ENCODE measurements at places on chromosomes 3 and 15.

DNA sequence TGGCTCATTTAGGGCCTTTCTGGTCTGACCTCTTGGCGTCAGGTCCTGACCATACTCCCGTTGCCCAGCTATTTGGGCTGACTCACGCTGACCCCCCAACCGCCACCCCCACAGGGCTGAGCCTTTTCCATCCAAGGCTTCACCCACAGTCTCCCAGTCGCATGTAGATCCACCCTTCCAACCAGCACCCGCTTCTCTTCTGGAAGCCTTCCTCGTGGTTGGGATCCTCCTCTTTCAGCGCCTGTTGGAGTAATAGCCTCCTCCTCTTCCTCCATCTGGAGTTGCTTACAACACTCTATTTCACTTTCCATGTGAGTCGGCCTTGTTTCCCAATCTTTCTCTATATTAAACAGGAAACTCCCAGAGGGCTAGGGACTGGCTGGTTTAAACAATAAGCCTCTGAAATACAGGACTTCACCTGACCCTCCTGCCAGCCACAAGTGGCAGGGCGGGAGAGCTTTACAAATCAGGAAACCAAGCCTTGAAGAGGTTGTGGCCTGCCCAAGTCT lies 2.1 kb upstream of the ALAS1 start:
- no peak for DNase-seq

DNA sequence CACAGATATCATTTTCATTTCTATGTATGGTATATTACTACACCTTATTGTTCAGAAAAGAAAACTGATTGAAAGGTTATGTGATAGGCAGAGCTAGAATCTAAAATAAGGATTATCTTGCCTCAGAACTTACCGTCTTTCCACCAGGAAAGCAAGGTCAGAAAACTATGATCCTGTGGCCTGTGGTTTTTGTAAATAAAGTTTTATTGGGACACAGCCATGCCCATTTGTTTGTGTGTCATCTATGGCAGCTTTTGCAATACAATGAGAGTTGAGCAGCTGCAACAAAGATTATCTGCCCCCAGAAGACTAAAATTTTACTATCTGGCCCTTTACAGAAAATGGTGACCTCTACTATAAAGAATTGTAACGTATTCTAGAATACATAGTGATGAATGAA lies 314.7 kb upstream of the SLCO3A1 start:
- no peak for DNase-seq

DNA sequence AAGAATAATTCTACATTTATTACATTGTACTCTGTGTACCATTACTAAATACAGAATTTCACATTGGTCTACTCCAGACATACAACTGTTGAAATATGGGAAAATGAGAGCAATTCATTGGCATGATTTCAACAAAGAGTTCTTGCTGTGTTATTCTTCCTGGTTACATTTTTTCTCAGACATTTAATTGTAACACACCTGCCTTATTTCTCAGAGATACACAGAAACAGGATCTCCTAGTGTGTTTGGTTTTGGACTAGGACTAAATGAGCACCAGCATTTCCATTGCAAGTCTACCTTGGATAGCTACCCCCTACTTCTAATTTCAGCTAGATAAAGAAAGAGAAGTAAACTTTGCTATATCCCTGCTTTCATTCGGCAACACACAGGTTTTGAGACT lies 274.3 kb upstream of the CNTN4 start:
- DNase-seq, result no peak

DNA sequence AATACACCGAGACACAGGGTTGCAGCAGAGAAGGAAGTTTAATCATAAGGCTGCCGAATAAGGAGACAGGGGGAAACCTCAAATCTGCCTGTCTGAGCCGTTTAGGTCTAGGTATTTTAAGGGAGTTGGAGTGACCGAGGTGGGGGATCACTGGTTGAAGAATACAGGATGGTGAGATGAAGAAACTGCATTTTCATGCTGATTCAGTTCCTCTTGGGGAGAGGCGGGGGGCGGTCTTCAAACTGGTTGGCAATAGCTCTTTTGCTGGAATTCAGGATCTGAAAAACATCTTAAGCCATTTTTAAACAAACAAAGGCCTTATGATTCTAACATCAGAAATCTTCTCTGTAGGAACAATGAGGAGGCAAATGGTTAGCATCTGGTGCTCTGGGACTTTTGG lies 699.5 kb upstream of the CFAP20DC start:
- DNase-seq, result no peak

DNA sequence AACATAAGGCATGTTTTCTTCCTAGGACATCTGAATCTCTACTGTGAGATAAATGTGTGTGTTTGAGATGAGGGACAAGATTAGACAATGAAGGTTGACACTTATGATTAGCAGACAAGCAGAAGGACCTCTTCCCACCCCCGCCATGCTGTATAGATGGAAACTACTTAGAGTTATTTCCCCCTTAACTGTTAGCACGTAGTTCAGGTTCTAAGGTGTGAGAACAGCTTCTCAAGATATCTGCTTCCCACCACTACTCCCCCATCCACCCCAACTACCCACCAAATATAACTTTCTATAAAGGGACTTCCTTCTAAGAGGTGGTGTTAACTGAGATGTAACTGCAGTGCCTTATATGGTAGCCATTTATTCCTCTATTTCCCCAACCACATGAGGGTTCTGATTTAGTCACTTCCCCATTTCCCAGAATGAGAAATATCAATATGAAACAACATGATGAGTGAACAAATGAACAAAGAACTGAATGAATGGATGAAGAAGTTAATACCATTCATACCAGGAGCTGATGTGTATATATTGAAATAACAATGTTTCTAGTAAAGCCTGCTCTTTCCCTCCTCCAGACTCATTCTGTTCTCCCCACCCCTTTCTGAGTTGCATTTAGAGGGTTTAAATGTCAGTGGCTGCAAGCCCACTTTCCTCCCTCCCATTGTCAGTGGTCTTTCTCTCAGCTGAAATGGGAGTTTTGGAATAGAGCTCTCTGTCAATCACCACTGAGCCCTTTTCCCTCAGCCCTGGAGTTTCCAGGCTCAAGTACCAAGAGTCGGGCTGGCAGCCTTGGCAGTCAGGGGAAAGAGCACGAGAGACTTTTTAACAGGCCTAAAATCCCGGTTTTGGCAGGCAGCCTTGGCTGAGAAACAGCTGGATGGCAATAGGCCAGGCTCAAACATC lies 7.7 kb upstream of the RFTN1 start:
- no peak for DNase-seq

DNA sequence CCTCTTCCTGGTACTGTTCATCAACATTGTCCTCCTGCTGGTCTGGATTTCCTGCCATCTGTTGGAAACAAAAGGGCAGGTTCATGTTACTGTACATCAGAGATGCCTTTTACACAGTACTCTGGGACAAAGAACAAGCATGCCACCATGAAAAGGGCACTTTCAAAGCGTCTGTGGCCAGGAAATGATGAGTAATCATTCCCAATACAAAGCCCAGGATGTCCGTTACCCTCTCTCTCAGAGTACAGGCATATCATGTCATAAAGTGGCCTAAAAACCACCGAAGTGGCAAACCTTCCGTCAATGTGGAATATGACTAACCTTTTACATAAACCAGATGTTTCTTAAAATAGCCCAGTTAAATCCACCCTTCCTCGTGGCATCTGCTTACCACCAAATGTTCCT lies 71.2 kb downstream of the GOLIM4 start:
- DNase-seq, result no peak

DNA sequence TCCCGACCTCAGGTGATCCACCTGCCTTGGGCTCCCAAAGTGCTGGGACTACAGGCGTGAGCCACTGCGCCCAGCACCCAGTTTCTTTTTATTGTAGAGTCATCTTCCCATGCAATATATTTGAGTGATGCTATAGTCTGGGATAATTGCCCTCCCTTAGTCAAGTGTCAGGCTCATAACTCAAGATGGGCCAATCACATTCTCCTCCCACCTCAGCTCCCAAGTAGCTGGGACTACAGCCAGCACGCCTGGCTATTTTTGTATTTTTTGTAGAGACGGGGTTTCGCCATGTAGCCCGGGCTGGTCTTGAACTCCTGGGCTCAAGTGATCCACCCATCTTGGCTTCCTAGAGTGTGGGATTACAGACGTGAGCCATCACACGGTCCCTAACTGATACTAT lies 15.2 kb upstream of the PTPN9 start:
- no peak for DNase-seq

- DNase-seq, result no peak
These were observed 562.0 kb upstream of the CFAP20DC start for GRCh38 chr3:59611649-59612443.

DNA sequence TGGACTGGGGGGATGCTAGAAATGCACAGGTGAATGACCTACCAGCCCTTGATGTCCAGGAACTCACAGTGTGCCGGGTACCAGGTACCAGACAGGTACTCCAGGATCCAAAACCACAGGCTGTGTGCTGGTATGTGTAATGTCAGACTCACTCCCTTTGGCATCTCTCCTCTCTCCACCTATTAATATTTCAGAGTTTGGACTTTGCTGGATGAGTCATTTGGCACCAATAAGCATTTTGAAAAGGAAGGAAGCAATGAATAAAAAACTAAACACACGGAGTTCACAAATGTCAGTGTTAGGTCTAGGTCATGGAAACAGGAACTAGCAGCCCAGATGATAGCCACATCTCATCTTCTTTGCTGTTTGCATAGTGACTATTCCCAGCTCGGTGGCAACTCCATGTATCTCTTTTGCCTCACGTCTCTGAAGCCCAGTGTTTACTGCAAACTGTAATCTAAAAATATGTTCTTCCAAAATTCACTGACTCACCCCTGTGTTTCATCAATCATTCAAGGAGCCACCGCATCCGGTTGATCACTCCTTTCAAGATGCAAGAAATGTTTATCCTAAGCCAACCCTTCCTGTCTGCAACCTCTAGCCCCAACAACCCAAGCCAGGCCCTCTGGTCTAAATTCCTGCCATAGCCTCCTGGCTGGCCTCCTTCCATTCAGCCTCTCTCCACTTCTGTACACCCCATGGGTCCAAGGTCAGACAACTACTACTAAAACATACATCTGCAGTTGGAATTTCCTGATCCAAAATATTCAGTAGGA lies 8.4 kb downstream of the ITGB5 start:
- no peak for DNase-seq

- DNase-seq, result no peak
These were observed 32.2 kb downstream of the SSR3 start for GRCh38 chr3:156522673-156523072.

DNA sequence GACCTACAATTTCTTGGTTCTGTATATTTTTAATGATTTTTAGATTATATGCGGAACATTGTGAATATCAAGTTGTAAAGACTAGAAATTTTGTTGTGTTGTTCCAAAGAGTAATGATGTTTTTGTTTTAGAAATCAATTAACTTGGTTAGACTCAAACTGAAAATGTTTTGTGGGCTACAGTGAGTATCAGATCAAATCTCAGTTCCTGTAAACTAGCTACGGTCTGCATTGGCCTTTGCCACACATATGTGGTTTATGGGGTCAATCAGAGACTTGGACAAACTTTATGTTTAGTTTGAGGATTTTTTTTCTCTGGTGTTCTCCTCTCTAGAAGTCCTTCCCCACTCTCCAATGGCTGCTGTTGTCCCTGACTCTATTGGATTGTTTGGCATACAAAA lies 308.0 kb upstream of the THRB start:
- no peak for DNase-seq

DNA sequence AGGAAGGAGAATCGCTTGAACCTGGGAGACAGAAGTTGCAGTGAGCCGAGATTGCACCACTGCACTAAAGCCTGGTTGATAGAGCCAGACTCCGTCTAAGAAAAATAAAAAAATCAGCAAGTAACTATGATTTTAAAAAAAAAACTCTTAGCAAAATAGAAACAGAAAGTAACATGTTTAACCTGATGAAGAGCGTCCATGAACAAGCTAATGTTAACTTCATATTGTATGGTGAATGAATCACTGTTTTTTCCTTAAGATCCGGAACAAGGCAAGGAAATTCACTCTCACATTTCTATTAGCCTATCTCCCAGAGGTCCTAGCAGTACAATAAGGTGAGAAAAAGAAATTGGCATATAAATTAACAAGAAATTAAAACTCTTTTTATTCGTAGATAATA lies 69.0 kb downstream of the RFX7 start:
- DNase-seq, result no peak

GRCh38 chr3:4885316-4885715 lies 93.9 kb upstream of the BHLHE40 start:
- no peak for DNase-seq

- DNase-seq, result no peak
These were observed 35.9 kb downstream of the NR1I2 start for GRCh38 chr3:119817583-119818363.

- DNase-seq, result no peak
These were observed 249.5 kb downstream of the NAALADL2 start for GRCh38 chr3:175108613-175109151.

DNA sequence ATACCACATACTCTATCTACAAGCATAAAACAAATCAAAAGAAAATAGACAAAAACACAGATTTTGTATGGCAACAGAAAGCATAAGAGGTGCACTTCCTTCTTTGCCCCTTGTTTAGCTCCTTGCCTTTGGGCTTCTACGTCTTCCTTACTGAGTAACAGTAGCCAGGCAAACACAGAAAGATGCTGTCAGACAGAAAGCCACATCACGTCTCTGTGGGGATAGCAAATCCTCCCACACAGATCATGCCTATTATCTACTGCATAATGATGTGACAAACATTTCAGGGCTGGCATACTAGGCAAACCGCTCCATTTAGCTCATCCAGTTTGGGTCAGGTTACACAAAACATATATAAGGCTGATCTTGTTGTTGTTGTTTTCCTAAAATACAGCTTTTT lies 92.7 kb downstream of the BOC start:
- no peak for DNase-seq

- no peak for DNase-seq
These were observed 47.9 kb upstream of the TRAK1 start for GRCh38 chr3:42043099-42043813.

- DNase-seq, result no peak
These were observed 271.4 kb downstream of the TIGIT start for GRCh38 chr3:114565216-114565615.

GRCh38 chr3:141992512-141992911 lies 116.1 kb downstream of the ATP1B3 start:
- DNase-seq, result peak; percentile 63

DNA sequence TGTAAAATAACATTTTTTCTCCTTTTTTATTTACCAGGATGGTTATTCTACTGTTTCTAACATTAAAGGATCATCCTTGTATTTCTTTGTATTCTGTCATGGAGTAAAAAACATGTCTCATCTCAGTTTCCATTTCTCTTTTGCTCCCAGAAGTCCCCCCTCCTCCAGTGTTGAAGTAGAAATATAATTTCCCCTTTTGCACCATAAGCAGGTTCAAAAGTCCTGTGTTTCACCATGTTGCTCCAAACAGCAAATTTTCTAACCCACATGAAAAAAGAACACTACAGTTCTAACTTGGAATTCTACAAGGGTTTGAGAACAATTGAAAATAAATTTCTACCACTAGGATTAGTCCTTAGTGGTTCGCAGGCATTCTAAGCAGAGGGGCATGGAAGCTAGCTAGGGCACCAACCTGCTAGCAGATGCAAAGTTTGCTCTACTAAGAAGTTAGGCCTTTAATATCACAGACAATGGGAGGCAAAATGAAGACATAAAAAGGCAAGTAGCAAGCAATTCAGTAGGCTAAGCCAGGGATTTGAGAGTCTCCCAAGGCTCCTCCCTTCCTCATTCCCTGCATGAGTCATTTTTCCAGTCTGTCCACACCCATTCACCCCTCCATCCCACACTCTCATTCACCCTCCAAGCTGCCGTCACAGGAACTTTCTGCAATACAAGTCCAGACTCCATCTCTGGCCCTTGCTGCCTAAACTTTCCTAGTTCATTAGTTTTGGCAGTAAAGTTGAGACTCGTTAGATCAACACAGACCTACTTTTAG lies 2.3 kb upstream of the MBNL1 start:
- DNase-seq, result no peak

GRCh38 chr3:13887495-13888300 lies 7.8 kb upstream of the WNT7A start:
- no peak for DNase-seq

- DNase-seq, result no peak
These were observed 42.5 kb downstream of the ADAMTS7 start for GRCh38 chr15:78768531-78769408.
